Pons (tissue), 1 donor: ENCODE measurements at places on chromosomes 7 and 10.

DNA sequence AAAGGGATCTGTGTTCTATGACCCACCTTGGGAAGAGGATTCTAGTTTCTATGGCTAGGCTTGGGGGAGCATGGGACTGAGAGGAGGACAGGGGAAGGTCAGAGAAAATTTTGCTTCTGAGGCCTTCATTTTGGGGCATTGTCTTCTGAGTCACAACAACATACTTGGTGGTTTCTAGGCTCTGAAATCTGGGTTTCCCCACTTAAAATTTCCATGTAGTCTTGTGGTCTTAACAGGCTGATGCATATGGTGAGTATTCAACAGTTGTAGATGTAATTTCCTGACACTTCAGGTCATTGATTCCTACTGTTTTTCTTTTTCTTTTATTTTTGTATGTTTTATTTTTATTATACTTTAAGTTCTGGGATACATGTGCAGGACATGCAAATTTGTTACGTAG is 88.5 kb downstream of the ANKRD7 start:
- DNase-seq, result no peak

DNA sequence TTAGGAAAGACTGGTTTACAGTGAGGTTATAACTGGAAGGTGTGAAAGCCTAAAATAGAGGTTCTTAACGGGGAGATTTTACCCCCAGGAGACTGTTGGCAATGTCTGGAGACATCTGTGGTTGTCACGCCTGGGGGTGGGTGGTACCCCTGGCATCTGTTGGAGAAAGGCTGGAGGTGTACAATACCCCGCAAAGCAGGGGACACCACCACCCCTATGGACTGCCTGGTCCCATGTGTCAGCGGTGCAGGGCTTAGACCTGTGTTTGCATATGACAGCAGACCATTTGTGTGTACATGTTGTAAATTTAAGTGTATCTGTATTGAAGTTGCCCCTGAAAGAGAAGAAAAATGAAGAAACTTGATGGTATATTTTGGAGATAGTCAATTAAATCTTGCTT is 9.8 kb downstream of the LRRC27 start:
- no peak for DNase-seq

DNA sequence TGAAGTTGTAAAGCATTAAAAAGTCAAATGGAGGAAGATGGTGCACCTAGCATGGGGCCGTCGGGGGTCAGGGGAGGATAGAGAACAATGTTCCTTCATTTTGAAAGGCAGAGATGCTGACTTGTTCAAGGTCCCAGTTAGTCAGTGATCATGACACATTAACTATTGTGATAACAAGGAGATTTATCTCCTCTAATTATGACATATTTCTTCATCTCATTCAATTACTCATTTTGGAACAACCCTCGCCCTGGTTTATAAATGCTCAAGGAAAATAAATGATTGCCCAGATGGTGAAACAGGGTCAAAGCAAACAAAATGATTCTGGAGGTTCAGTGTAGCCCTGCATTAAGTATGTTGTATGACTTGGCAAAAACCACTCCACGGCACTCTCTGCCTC is 106.2 kb downstream of the ITIH5 start:
- no peak for DNase-seq

GRCh38 chr10:87721781-87722180 is 62.1 kb downstream of the PAPSS2 start:
- no peak for DNase-seq

DNA sequence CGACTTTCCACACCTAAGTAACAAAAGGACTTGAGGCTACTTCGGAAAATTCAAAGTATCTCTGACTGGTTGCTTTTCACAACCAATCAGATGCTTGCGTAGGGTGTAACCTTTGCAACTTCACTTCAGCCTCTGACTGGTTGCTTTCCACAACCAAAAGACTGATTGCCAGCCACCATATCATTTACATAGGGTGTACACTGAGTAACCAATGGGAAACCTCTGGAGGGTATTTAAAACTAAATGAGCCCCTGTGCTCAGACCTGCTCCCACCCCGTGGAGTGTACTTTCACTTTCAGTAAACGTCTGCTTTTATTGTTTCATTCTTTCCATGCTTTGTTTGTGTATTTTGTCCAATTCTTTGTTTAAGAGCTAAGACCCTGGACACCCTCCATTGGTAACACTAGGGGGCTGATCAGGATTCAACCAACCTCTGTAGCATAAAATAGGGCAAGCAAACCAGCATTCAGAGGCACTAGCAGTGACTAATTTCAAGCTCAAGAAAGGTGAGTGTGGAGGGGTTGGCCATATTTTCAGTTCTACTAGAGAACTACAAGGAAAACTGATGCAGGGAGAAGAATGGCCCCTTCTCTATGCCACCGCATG is 390.8 kb downstream of the POM121L12 start:
- no peak for DNase-seq

GRCh38 chr7:146635205-146636032 is 518.8 kb downstream of the CNTNAP2 start:
- DNase-seq, result no peak
